ENCODE measurements at places on chromosomes 7 and 10.

- no peak for DNase-seq
Observed at GRCh38 chr10:31138026-31138553, 106.4 kb upstream of the ZNF438 start.

- DNase-seq = no peak
Observed at GRCh38 chr7:35707422-35707821, 12.5 kb upstream of the HERPUD2 start.

DNA sequence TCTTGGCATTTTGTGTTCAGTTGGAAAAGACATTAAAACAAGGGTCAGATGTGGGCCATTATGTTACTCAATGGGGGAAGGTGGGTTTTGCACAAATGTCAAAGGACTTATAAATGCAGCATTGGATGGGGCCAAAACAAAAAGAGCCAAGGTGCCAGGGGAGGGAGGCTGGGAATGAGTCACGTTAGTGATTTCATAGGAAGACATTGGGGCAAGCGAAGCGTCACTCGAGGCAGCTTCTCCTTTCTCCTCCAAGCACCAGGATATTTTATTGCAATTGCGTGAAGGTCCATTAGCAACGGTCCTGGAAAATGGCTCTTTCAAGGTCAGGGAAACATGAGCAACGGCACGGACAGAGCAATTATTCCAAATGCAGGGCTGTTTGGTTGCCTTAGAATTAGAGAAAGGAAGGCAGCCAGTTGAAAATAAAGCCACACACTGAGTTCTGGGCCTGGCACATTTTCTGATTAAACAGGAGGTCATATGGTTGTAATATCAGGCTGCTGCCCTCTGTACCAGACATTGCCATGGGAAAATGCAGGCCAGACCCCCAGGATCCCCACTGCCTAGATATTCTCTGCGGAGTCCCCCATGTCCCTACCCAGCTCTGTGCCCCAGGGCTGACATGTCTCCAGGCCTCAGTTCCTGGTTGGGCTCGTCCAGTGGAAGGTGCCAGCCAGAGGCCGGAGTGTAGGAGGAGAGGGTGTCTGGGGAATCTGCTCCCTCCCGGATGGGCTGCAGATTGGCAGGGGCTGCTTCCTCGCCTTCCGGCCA, 63.3 kb upstream of the NANOS1 start:
- DNase-seq = no peak

DNA sequence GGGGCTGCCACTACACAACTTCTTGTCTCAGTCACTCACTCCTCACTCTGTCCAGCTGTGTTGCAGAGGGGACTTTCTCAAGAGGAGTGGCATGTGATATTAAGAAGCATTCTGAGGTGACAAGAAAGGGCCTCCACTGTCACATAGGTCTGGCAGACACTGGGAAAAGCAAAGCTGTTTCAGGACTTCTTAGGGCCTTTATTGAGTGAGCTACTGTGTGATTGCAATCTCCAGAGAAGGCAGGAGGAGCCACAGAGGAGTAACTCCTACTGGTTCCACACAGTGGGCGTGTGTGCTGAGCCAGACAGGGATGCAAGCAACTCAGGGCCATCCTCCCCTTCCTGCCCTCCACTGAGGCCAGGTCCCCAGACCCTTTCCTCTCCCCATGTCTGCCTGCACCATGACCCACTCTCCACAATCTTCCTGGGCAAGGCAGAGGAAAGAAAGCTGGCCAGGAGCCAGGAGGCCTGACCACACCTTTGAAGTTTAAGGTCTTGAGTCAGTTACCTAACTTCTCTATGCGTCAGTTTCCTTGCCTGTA, 262.0 kb upstream of the ZMIZ1 start:
- DNase-seq = no peak

DNA sequence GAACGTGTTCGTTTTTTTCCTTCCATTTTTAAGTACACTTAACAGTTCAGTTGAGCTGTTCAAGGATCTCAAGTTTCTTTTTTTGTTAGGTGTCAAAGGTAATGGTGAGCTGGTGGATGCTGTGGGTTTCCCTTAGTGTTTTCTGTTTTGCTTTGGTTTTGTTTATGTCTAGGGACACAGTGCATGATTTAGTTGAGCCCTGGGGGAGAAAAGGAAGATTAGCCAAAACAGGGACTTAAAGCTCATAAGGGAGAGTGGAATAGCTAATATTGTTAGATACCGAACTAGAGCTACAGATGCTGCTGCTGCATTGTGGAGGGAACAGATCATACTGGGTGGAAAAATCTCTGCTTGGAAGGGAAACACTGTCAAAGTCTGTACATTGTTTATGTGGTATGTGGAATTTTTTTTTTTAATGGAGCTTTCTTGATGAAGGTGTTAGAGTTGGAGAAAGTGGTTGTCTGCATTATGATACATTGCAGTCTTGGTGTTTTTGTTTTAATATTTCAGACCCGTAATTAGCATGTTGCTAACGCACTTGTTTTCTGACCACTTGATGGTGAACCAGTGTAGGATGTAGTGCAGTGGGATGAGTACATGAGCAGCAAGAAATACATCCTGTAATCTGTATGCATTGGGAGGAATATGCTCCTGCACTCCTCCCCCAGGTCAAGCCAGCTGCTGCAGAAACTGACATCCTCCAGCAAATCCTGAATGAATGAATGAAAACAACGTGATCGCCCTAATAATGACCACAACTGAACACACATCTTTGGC, 2.1 kb downstream of the GLCCI1 start:
- DNase-seq = no peak

- DNase-seq = no peak
Observed at GRCh38 chr10:122669842-122670241, 29.8 kb downstream of the C10orf120 start.

- no peak for DNase-seq
Observed at GRCh38 chr10:112852306-112852705, 97.7 kb upstream of the TCF7L2 start.

GRCh38 chr7:92735707-92736106, 100.7 kb downstream of the CDK6 start:
- DNase-seq = no peak

DNA sequence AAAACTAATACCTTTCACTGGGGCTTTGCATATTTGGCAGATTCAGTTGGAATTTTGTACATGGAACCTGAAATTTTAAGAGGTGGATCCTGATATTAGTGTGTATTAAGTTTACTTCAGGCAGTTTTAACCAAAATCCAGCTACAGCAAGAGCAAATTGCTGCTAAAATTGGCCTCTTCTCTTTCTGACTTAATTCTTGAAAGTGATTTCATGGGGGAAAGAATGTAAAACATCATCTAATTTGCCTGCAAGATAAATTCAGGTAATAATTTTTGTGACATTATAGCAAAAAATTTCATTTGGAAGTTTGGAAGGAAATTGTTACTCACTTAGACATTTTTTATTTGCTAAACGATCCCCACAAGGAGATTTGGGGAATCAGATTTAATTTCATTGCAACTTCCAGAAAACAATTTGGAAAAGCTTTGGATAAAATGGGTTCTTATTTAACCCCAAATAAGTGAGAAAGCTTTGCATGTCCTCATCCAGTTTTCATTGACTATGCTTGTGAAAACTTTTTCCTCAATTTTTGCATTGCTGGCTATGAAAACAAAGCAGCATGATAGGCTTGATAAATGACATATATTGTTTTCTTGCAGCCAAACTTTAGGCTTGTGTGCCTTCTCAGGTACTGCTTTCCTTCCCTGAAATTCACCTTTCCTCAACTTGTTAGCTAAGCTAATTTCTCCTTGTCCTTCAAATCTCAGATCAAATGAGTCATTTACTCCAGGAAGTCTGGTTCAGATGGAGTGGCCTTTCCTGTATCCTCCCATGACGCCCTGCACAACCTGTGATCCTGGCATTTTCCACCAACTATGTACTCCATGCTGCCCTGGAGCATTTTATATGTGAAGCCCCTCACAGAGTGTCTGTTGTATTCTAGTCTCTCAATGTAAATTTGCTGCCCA, 27.4 kb upstream of the ZNF438 start:
- DNase-seq = no peak

DNA sequence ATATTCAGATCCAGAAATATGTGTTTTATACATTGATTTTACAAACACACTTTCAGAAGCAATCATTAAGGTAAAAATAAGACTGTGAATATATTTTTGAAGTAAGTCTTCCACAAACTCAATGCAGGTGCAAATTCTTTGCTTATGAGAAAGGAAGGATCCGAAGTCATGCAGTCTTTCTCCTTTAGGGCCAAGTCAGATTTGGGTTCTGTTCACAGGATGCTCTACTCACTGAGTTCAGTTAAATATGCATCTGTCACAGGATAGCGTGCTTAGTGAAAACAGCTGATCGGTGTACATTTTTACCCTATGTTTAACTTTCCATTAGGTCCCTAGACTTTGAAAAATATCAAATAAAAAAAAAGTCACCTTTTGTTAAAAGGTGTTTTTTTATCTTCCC, 608.5 kb downstream of the PHTF2 start:
- no peak for DNase-seq

- no peak for DNase-seq
Observed at GRCh38 chr7:30975256-30975899, 11.6 kb downstream of the GHRHR start.

GRCh38 chr10:125340903-125341302, 180.5 kb upstream of the CTBP2 start:
- DNase-seq = no peak
